Myometrial cell (primary cell): ENCODE measurements at places on chromosomes 2 and 18. TPM values are rescaled to one million over a fixed set of nuclear protein-coding genes. Genes with fewer than 3 reads are reported as not detected.

Gene PRSS56
- total RNA-seq = not detected in 2 replicates

Gene KIAA2012
- total RNA-seq = not detected in 2 replicates

Gene ALPI
- total RNA-seq = not detected in 2 replicates

Gene CHRND
- total RNA-seq = not detected in 2 replicates

Gene SCYGR4
- total RNA-seq = not detected in 2 replicates

Gene IL1RL2
- total RNA-seq = 1.1 and 1.2 TPM in 2 replicates

Gene SCN1A
- total RNA-seq = not detected in 2 replicates

Gene SERTAD2
- 7.8 and 9.9 TPM in 2 replicates for total RNA-seq

Gene TBR1
- total RNA-seq = not detected in 2 replicates

Gene WIPF1
- 11.3 and 13.8 TPM in 2 replicates for total RNA-seq

Gene LYPD6
- total RNA-seq = 3.2 and 4.3 TPM in 2 replicates
